Left kidney (tissue), 8 donors: ENCODE measurements at places on chromosomes 12 and 14. TPM values are rescaled to one million over a fixed set of nuclear protein-coding genes. Genes with fewer than 3 reads are reported as not detected.

TAS2R31 gene
- 2.2 TPM for polyA plus RNA-seq

GPR162 gene
- polyA plus RNA-seq = 25.8 TPM

GLIPR1L1 gene
- 0.43 TPM for polyA plus RNA-seq

ASCL4 gene
- not detected for polyA plus RNA-seq

SUPT16H gene
- polyA plus RNA-seq = 165 TPM
